AG04450 (cell line): ENCODE measurements at places on chromosomes 13 and 19.

DNA sequence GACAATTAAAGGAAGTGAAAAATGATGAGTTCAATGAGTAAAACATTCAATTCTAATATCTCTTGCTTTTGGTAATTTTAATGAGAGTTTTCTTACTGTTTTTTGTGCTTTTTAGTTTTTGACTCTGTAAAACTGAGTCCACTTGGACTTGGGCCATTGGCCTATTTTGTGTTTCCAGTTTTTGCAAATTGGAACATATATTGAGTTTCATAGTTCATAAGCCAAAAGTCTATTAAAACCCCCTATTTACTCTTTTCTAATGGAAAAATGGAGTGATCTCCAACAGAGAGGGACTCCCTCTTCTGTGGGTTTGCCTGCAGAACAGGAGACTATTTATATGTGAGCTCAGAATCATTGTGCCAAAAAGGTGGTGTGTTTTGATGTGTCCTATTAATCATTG, 219.7 kb upstream of the SPRY2 start:
- no peak for DNase-seq

GRCh38 chr13:30051531-30052060, 201.2 kb upstream of the UBL3 start:
- DNase-seq = no peak

GRCh38 chr13:35857769-35858168, 273.4 kb downstream of the DCLK1 start:
- DNase-seq = no peak

DNA sequence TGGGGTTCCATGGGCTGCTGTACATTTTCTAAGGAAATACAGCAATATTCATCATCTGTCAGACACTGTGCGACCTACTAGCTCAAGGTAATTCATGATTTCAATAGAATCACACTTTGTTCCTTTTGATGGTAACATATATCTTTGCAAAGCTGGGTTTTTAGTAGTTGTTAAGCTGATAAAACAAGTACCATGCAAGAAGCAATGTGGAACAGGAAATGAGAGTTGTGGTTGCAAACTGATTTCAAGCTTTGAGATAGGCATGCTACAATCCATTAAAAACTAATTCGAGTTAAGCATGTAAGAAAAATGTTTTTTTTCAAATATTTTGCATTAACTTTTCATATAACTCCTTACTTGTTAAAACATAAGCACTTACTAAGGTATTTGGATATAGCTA, 6.8 kb upstream of the MBNL2 start:
- no peak for DNase-seq

- DNase-seq = no peak
These were observed 110.3 kb upstream of the ABCC4 start for GRCh38 chr13:95411428-95412040.

DNA sequence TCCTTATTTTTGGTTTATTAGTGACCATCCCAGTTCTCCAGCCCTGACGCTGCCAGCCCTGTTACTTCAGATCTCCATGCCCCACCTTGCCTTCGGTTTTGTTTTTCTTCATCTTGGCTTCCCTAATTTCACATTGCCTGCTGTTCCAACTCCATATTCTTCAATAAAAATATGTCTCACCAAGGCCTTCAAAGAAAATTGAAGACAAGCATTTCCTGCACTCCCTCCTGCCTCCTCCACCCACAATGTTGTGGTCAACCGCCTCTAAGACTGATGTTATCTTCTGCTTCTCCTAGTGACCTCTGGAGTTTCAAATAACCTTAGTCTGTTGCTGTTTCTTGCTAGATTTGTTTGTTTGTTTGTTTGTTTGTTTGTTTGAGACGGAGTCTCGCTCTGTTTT, 14.6 kb downstream of the PLD3 start:
- DNase-seq = no peak

GRCh38 chr13:19587635-19588300, 26.4 kb upstream of the TPTE2 start:
- no peak for DNase-seq

GRCh38 chr13:98875146-98875729, 102.6 kb downstream of the DOCK9 start:
- DNase-seq = no peak
